ENCODE measurements at places on chromosomes 2 and 18.

- no peak for DNase-seq
Measured at GRCh38 chr2:38224821-38225437, 149.0 kb upstream of the CYP1B1 start.

DNA sequence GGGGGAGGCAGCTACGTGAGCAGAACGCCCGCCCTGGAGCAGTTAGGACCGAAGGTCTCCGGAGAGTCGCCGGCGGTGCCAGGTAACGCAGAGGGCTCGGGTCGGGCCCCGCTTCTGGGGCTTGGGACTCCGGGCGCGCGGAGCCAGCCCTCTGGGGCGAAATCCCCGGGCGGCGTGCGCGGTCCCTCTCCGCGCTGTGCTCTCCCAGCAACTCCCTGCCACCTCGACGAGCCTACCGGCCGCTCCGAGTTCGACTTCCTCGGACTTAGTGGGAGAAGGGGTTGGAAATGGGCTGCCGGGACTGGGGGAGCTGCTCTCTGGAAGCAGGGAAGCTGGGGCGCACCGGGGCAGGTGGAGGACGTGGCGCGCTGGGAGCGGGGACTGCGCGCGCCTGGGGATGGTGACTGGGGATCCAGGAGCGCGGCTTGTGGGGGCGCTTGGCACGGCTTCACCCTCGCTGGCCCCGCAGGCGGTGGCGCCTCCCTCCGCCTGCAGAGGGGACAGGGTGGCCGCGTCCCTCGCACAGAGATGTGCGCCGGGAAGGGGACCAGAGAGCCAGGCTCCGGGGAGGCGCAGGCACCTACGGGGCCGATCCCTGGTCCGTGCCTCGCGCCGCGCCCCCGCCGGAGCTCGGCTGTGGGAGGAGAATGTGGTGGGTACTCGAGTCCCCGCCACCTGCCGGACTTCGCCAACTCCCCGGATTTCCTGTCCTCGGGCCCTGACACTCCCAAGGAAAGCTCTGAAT is 688 bp downstream of the CDH20 start:
- no peak for DNase-seq

- peak; percentile 58 for DNase-seq
Measured at GRCh38 chr2:33395655-33396249, 80.7 kb upstream of the RASGRP3 start.

- no peak for DNase-seq
Measured at GRCh38 chr2:11569636-11570035, 35.8 kb downstream of the GREB1 start.

DNA sequence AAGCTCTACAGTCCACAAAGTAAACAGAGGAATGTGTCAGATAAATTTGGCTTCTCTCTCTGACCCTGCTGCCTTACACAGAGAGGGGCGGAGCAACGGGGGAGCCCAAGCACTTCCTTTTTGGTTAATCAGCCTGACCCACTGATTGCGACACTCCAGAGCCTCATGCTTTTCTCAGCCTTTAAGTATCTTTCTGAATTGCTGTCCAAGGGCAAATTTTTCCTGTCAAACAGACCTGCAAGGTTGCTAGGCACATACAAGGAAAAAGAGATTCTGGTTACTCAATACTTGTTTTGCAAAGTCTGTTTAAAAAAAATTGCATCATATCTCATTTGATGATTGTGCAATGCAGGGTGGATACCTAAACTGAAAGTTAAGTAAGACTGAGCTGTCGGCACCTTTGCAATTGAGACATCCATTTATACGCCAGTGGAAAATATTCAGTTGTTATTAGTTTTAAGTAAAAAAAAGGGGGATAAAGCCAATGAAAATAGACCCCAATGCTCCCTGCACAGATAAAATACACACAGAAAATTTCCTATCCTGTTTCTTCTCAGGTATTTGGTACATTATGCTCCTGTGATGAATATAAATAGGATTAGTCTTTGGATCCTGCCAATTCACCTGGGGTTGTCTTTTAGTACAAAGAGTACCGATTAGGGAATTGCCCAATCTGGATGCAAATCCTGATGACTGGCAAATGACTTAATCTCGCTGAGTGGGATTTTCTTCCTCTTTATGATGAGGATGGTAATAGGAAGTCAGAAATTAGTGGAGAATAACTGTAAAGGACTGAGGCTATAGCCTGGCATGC is 260.2 kb upstream of the TRIB2 start:
- no peak for DNase-seq
